Adipocyte (in vitro differentiated cells): ENCODE measurements at places on chromosomes 1 and 21.

DNA sequence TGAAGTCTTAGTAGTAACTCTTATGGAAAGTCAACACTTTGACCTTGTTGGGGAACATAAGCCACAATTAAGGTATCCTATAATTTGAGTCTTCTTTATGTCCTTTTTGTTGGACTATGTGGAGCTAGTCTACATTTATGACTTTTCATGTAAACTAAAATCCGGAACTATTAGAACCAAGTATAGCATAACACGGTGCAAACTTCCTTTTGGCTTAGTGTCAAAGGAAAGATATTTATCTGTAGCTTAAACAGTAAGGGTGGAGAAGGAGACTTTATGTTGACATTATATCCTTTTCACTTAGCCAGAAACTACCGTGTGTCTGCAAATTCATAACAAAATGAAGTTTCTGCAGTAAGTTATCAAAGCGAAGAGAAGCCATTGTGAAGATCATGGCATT lies 7.3 kb downstream of the UAP1 start:
- no peak for DNase-seq

- peak; percentile 47 for DNase-seq
These were observed 576 bp downstream of the ZFP69 start for GRCh38 chr1:40477678-40478053.

DNA sequence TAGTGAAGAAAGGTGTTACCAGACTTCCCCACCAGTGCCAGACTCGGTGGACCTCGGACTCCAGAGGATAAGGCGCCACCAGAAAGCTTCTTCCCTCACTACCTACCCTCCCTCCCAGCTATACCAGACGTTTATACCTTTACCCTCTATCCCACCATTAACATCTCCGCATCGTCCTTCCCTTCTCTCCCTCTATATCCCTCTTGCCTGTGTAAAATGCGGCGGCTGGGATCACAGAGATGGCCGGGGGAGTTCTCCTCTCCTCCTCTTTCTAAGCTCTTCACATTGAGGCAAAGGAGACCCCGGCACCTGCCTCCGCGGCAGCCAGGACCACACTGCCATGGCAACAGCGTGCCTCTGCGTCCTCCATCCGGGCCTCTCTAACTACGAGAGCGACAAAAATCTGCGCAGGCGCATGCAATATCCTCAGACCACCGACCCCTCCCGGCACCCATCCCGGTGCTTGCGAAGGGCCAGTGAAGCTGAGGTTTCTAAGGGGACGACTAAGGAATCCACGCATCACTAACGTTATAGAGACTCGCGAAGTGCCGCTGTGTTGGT lies at the start of gene CCDC181:
Gene CCDC181 (minus strand): TSS at position 394 of the 561 bp plus-strand sequence. CDS start 2,547 bp downstream, outside the sequence.
- peak; percentile 40 for DNase-seq

GRCh38 chr21:14751602-14752344 lies 205.7 kb upstream of the SAMSN1 start:
- DNase-seq, result no peak

DNA sequence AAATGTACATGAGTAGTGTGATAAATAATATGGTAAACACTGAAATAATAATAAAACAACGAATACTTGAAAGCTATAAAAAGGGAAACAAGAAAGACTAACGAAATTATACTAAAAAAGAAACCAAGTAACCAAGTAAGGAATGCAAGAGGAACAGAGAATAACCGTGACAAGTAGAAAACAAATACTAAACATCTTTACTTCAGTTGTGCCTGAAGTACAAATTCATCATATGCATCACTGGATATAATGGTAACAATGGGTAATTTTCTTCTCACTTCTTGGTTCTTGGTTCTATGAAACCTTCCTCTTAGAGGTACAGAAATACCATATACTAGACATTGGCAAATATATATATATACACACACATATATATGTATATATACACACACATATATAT lies 1093.6 kb upstream of the B3GALT2 start:
- no peak for DNase-seq
